ENCODE measurements at places on chromosomes 11 and 22. TPM values are rescaled to one million over a fixed set of nuclear protein-coding genes. Genes with fewer than 3 reads are reported as not detected.
A peak's percentile ranks its signal among the peaks of the same experiment; 100 is the strongest.

GRCh38 chr11:3010521-3011275, 18.6 kb upstream of the NAP1L4 start:
- no peak for DNase-seq

DNA sequence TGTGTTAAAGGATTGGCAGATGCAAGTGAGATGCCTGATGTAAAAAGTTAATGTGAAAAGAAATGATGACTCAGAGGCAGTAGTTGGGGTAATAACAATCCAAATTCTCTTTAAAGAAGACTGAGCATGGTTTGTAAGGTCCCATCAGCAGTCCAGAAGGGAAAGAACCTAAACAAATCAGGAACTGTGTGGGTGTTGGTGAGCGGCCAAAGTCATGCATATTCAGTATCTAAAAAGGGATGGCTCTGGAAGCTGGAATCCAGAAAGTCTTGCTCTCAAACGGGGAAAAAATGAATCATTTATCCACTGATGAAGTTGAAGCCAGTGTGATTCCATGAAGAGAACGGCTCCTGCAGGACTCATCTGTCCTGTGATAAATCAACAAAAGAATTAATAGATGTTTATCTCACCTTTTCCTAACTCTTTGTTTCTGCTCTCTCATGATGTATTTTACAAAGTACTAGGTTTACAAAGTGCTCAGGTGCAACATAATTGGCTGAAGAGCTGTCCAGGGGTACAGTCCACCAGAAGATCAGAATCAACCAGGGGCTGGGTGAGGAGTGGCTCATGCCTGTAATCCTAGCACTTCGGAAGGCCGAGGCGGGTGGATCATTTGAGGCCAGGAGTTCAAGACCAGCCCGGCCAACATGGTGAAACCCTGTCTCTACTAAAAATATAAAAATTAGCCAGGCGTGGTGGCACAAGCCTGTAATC, 20.5 kb upstream of the SORL1-AS1 start:
- no peak for DNase-seq

GRCh38 chr11:103870821-103871309, 165.6 kb upstream of the DDI1 start:
- DNase-seq, result peak; percentile 78

DNA sequence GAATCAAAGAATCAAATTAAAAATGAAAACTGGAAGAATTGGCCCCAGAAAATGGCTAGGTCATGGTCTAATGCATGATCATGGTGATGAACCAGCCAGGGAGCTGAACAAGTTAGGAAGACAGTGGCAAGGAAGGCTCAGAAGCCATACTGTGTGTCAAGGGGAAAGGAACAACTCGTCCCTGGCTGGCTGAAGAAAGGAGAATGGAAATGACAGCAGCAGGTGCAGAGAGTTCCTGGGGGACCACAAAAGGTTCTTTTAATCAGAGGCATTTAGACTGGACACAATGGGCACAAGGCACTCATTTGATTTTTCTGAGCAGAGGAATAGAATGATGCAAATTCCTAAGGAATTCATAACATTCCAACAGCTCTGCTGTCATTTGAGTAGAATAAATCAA, 209.9 kb downstream of the LARGE1 start:
- DNase-seq, result no peak

- DNase-seq, result no peak
These were observed 61.3 kb downstream of the LRRC4C start for GRCh38 chr11:41398175-41398574.

- no peak for DNase-seq
These were observed 69.2 kb downstream of the PACSIN2 start for GRCh38 chr22:42945736-42946135.

- DNase-seq, result no peak
These were observed 119.2 kb downstream of the ETS1 start for GRCh38 chr11:128468111-128468510.

GRCh38 chr11:70456921-70457532, 58.7 kb downstream of the CTTN start:
- DNase-seq, result no peak

DNA sequence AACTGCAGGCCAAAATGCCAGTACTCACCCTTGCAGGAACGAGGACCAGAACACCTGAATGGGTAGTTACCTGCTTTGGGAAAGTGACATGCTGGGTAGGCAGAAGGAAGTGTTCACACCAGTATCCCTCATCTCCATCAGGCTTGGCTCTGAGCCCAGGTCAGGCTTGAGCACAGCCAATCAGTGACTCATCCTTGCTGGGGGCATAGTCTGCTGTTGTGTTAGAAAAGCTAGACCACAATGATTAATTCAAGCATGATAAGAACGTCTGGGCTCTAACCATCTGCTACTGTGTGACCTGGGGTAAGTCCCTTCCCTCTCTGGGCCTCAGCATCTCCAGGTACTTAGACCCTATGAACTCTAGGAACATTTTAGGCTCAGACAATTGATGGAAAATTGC, 450.4 kb downstream of the MIAT start:
- peak; percentile 94 for DNase-seq

IL18BP gene
- 3.0 TPM for total RNA-seq

ZBTB16 gene
- total RNA-seq, result 211 TPM

BIK gene
- total RNA-seq, result 12.6 TPM

TENM4 gene
- 41.1 TPM for total RNA-seq

NXF1 gene
- 65.3 TPM for total RNA-seq

Measured in lower leg skin (tissue), 4 donors.